G401 (cell line): ENCODE measurements at places on chromosomes 2 and 18. TPM values are rescaled to one million over a fixed set of nuclear protein-coding genes. Genes with fewer than 3 reads are reported as not detected.
A peak's percentile ranks its signal among the peaks of the same experiment; 100 is the strongest.

- no peak for DNase-seq
These were observed 202.9 kb upstream of the LRRTM4 start for GRCh38 chr2:77725045-77725444.

DNA sequence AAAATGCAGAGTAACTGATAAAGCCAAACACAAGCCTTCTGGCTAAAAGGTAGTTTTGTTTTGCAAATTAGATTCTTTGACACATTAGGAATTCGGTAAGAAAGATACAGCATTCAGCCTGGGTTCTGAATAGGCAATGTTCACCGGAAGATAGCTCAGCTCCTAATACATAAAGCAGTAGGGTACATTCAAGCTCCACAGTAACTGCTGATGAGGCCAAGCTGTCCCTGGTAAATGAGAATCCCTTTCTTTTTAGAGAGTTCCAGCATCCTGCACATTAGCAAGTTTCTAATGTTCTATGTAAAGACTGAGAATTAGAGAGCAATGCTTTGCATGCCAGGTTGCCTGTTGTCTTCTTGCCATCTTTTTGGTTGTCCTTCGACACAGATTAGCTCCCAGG is 316.3 kb upstream of the SLC14A2 start:
- DNase-seq: no peak

DNA sequence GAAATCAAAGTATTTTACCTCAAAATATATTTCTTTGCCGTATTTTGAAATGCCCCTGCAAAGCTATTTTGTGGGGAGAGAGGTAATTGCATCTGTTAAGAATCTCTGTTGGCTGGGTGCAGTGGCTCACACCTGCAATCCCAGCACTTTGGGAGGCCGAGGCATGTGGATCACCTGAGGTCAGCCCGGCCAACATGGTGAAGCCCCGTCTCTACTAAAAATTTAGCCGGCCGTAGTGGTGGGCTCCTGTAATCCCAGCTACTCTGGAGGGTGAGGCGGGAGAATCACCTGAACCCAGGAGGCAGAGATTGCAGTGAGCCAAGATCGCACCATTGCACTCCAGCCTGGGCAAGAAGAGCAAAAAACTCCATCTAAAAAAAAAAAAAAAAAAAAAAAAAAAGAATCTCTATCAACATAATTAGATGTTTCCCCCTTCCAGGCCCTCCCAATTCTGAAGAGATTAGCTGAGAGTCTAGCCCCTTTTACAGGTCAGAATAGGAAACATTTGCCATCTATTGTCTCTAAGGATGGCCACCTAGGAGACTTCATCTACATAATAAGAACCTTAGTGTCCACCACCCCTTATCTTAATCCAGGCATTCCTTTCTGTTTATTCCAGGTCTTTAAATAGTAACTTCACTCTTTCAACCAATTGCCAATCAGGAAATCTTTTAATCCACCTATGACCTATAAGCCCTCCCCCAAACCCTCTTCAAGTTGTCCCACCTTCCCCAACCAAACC is 3.5 kb upstream of the TRAPPC8 start:
- DNase-seq: no peak

- no peak for DNase-seq
These were observed 21.5 kb upstream of the CYP1B1 start for GRCh38 chr2:38097258-38097987.

DNA sequence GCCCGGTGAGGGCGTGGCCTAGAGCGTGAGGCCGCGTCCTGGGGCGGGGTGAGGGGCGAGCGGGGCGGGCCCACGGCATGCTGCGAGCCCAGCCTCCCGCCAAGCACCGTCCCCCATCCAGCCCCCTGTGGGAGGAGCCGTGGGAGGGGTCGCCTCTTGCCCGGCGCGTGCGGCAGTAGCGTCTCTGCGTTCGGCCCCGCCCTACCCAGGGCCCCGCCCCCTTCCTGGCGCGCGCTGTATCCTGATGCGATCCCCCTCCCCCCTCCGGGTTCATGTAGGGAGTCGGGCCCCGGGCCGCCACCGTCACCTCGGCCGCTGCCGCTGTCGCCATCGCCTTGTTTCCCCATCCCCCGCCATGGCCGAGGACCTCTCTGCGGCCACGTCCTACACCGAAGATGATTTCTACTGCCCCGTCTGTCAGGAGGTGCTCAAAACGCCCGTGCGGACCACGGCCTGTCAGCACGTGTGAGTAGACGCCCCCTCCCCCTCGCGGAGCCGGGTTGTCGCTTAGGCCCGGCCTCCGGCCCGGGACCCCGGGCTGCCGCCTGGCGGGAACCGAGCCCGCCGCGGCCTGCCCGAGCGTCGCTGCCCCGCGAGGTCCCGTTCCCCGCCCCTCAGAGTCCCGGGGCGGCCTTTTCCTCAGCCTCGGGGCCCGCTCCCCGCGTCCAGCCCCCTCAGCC is 888 bp downstream of the RNF138 start:
- peak; percentile 94 for DNase-seq

DNA sequence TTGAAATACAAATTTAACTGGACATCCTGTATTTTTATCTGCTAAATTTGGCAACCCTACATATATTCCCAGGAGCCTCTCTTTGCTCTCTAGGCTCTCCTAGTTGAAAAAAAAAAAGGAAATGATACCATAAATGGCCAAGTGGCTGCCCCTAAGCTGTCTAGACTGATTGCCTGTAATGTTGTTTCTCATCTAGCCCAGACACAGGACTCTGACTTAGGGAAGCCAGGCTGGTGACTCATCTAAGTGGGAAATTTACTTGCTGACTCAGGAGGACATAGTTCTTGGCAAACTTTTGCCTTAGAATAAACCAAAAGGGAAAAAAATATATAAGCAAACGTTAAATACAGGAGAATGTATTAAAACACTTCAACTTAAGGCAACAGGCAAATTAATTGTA is 14.6 kb upstream of the ITGAV start:
- no peak for DNase-seq

- DNase-seq: no peak
These were observed 842.6 kb upstream of the SALL3 start for GRCh38 chr18:78136986-78137385.

- no peak for DNase-seq
These were observed 448.7 kb downstream of the DCDC2C start for GRCh38 chr2:4152051-4152450.

GRCh38 chr2:54589038-54589339 is 132.9 kb downstream of the SPTBN1 start:
- DNase-seq: no peak

- no peak for DNase-seq
These were observed 290.2 kb upstream of the TCF4 start for GRCh38 chr18:55878224-55878623.

GRCh38 chr2:222318712-222319585 is 20.2 kb upstream of the PAX3 start:
- DNase-seq: no peak

GRCh38 chr2:10132596-10132995 is 10.1 kb downstream of the RRM2 start:
- no peak for DNase-seq

- DNase-seq: no peak
These were observed 41.1 kb downstream of the TPO start for GRCh38 chr2:1454346-1454745.

GRCh38 chr2:219171231-219171651 is 1.4 kb upstream of the SLC23A3 start:
- DNase-seq: peak; percentile 70

The ACMSD gene
- not detected in 2 replicates for total RNA-seq

The SPEG gene
- total RNA-seq: 7.7 and 11.1 TPM in 2 replicates

The TWIST2 gene
- total RNA-seq: 17.1 and 33.3 TPM in 2 replicates

The LINC00305 gene
- not detected in 2 replicates for total RNA-seq

The CD302 gene
- total RNA-seq: not detected in 2 replicates

The ALPG gene
- 203 and 218 TPM in 2 replicates for total RNA-seq
